GM12878 (cell line): ENCODE measurements at places on chromosomes 13 and 19. TPM values are rescaled to one million over a fixed set of nuclear protein-coding genes. Genes with fewer than 3 reads are reported as not detected.

Gene OR10H1
- total RNA-seq: not detected in 2 replicates

Gene PRODH2
- total RNA-seq: not detected in 2 replicates

Gene CCDC122
- 2.1 and 2.2 TPM in 2 replicates for total RNA-seq

Gene PNMA8A
- 0.26 and 0.88 TPM in 2 replicates for total RNA-seq

Gene SMIM24
- 0.36 TPM in 1 of 2 replicates, not detected in the other for total RNA-seq

Gene KLK12
- total RNA-seq: not detected in 2 replicates

- no peak overlapping the region for H3K4me3 ChIP-seq
- H3K4me1 ChIP-seq: no peaks in the 10 kb centered on the region
- DNase-seq: no peak
- no peak overlapping the region for H3K27ac ChIP-seq
These were observed 436.7 kb upstream of the ZNF507 start for GRCh38 chr19:31908496-31909225.

- DNase-seq: no peak
- no peak overlapping the region for H3K27ac ChIP-seq
- no peak overlapping the region for H3K4me3 ChIP-seq
- H3K27me3 ChIP-seq: no peaks in the 10 kb centered on the region
These were observed 1525.6 kb upstream of the PRR20A start for GRCh38 chr13:55615081-55615480.

- H3K36me3 ChIP-seq: no peaks in the 10 kb centered on the region
- H3K4me1 ChIP-seq: peaks cover 3% of the 10 kb centered on the region; the same call in 1 of the 2 replicates
- H3K4me3 ChIP-seq: no peak overlapping the region
These were observed 11.2 kb upstream of the LYPD3 start for GRCh38 chr19:43476606-43477005.

DNA sequence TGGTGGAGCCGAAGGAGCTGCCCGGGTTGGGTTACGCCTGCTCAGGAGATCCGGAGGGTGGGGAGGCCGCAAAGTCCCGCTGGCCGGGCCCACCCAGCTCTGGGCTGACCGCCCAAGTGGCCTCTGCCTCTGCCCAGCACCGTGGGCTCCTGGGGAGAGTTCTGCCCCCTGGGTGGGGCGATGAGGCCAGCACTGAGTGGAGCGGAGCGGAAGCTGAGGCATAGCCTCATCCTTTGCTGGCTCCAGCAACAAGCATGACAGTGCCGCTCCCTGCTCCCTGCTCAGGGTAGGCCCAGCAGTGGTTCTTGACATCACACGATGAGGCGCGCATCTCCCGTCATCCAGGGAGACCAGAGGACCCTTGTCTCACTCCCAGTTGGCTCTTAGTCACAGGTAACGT is 22.5 kb downstream of the CCDC8 start:
- no peaks in the 10 kb centered on the region for H3K4me1 ChIP-seq
- H3K4me3 ChIP-seq: no peak overlapping the region
- DNase-seq: no peak
- H3K27me3 ChIP-seq: no peaks in the 10 kb centered on the region
- no peak overlapping the region for H3K27ac ChIP-seq

DNA sequence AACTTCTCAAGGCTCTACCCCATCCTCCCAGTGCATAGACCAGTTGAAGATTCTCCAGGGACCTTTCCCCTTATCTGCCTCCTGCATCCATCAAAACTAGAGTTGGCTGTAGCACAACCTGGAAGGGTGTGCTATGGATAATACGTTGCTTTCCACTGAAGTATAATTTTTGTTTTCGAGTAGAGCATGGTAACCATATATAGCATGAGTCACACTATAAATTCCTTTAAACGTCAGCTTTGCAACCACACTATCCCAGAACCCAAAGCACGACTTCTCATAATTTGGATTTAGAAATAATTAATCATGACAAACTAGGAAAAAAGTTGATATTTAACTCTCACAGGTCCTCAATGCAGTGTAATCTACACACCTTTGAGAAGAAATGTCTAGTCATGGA is 138.3 kb upstream of the NBEA start:
- H3K36me3 ChIP-seq: no peaks in the 10 kb centered on the region
- H3K27me3 ChIP-seq: no peaks in the 10 kb centered on the region
- no peak overlapping the region for H3K27ac ChIP-seq

- H3K27me3 ChIP-seq: no peaks in the 10 kb centered on the region
- DNase-seq: no peak
- H3K36me3 ChIP-seq: no peaks in the 10 kb centered on the region
- no peaks in the 10 kb centered on the region for H3K4me1 ChIP-seq
- no peak overlapping the region for H3K4me3 ChIP-seq
These were observed 179.8 kb downstream of the COG6 start for GRCh38 chr13:39835253-39835652.

DNA sequence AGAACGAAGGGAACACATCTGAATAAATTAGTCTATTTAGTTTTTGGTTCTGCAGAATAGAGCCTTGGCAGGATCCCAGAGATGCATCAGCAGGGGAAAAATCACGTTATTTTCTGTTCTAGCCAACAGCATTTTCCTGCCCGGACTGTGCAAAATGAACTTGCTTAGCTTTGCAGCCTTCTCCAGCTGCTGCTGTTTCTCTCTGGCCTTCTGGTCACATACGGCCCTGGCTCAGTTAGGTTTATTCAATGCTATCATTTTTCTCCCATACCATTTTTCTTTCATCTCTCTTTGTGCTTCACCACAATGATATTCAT is 110.4 kb upstream of the KL start:
- H3K4me3 ChIP-seq: 0 out of 2 replicates have a peak overlapping the region, but pooled peaks have one; percentile 1
- no peaks in the 10 kb centered on the region for H3K27me3 ChIP-seq
- H3K36me3 ChIP-seq: no peaks in the 10 kb centered on the region
- peak overlapping the region; percentile 47; the same call in 1 of the 2 replicates for H3K27ac ChIP-seq
- H3K4me1 ChIP-seq: peaks cover 9% of the 10 kb centered on the region
- DNase-seq: no peak

GRCh38 chr13:35514061-35514477 is 37.6 kb upstream of the MAB21L1 start:
- no peak for DNase-seq
- H3K4me3 ChIP-seq: no peak overlapping the region
- H3K4me1 ChIP-seq: no peaks in the 10 kb centered on the region
- H3K27ac ChIP-seq: no peak overlapping the region

DNA sequence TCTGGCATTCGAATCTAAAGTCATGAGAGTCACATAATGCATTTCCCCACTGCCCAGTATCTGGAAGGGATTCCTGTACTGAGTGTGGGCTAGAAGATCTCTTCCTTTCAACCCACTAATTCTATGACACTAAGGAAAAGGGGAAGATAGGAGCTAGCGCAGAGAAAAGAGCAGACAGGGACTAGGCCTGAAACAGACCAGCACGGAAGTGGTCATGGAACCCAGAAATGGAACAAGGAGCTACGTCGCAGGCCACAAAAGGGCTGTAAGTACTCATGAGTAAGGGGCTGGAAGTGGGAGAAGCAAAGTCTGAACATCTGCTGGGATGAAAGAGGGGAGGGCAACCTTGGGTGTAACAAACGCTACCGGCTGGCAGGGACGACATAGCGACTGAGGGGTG is 8.6 kb downstream of the ABCC4 start:
- DNase-seq: no peak
- H3K27ac ChIP-seq: no peak overlapping the region
- no peak overlapping the region for H3K4me3 ChIP-seq
- H3K4me1 ChIP-seq: peaks cover 11% of the 10 kb centered on the region
- H3K36me3 ChIP-seq: peaks cover 11% of the 10 kb centered on the region

DNA sequence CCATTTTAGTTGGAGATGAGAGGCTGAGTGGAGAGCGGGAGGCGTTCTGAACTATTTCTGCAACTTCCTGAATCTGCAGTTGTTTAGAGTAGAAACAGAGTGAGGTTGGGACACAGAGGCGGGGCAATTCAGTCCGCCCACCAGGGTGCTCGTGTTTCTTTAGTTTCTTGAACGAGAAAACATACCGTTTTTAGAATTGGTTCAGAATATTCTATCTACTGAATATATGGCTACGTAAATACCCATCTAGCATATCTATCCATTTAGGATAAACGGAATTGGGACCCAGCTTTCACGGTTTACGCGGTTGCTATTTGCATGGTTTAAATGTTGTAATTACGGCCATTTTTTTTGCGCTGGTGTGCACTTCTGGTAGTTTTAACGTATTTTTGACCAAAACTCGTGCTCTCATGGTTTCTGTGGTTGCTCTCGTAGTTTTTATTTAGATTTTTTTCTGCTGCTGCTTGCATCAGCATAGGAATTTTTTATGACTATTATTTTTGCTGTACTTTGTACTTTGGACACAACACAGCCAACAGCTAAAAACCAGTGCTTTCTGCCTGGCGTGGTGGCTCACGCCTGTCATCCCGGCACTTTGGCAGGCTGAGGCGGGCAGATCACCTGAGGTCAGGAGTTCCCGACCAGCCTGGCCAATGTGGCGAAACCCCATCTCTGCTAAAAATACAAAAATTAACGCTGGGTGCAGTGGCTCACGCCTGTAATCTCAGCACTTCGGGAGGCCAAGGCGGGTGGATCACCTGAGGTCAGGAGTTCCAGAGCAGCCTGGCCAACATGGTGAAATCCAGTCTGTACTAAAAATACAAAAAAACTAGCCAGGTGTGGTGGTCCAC is 32.7 kb downstream of the TIMM13 start:
- H3K4me3 ChIP-seq: peak overlapping the region; percentile 49; the same call in 1 of the 2 replicates
- H3K36me3 ChIP-seq: no peaks in the 10 kb centered on the region
- peak overlapping the region; percentile 62 for H3K27ac ChIP-seq
- H3K4me1 ChIP-seq: peaks cover 9% of the 10 kb centered on the region
- DNase-seq: peak; percentile 38
- no peaks in the 10 kb centered on the region for H3K27me3 ChIP-seq

- no peak for DNase-seq
- no peaks in the 10 kb centered on the region for H3K36me3 ChIP-seq
- H3K27me3 ChIP-seq: no peaks in the 10 kb centered on the region
- no peak overlapping the region for H3K27ac ChIP-seq
- H3K4me3 ChIP-seq: no peak overlapping the region
These were observed 49.0 kb downstream of the TNFRSF19 start for GRCh38 chr13:23619068-23619855.

GRCh38 chr13:67343777-67344176 is 113.6 kb upstream of the PCDH9 start:
- H3K27ac ChIP-seq: no peak overlapping the region
- H3K4me3 ChIP-seq: no peak overlapping the region
- DNase-seq: no peak
- no peaks in the 10 kb centered on the region for H3K4me1 ChIP-seq
- H3K27me3 ChIP-seq: no peaks in the 10 kb centered on the region
- H3K36me3 ChIP-seq: no peaks in the 10 kb centered on the region

GRCh38 chr19:13017306-13018034 is 22.2 kb downstream of the NFIX start:
- DNase-seq: no peak
- no peak overlapping the region for H3K27ac ChIP-seq
- peaks cover 9% of the 10 kb centered on the region for H3K27me3 ChIP-seq
- H3K4me3 ChIP-seq: no peak overlapping the region
- H3K4me1 ChIP-seq: peaks cover 12% of the 10 kb centered on the region; the same call in 1 of the 2 replicates

DNA sequence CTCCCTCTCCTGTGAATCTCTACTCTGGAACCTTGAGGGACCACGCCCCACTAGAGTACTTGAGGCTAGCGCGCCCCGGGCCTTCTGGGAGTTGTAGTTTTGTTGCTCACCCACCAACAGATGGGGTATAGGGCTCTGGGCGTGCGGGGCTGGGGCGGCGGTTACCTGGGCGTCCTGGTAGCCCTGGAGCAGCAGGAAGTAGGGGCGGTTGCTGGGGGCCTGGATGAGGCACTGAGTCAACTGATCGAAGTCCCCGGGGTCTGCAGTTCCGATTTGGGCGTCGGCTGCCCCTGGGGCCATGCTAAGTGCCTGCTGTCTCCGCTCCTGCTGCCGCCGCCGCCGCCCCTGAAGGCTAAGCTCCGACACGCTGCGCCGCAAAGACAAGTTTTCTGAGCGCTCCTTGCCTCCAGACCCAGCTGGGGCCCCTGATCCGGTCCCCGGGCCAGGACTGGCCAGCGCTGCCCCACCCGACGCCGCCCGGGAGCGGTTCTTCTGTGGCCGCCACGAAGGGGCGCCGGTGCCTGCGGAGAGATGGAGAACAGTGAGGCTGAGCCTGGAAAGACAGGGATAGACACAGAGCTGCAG is 5.3 kb downstream of the RASIP1 start:
- H3K4me1 ChIP-seq: peaks cover 5% of the 10 kb centered on the region
- H3K27me3 ChIP-seq: peaks cover 5% of the 10 kb centered on the region
- H3K36me3 ChIP-seq: no peaks in the 10 kb centered on the region
- no peak overlapping the region for H3K4me3 ChIP-seq
- DNase-seq: no peak
- H3K27ac ChIP-seq: no peak overlapping the region

DNA sequence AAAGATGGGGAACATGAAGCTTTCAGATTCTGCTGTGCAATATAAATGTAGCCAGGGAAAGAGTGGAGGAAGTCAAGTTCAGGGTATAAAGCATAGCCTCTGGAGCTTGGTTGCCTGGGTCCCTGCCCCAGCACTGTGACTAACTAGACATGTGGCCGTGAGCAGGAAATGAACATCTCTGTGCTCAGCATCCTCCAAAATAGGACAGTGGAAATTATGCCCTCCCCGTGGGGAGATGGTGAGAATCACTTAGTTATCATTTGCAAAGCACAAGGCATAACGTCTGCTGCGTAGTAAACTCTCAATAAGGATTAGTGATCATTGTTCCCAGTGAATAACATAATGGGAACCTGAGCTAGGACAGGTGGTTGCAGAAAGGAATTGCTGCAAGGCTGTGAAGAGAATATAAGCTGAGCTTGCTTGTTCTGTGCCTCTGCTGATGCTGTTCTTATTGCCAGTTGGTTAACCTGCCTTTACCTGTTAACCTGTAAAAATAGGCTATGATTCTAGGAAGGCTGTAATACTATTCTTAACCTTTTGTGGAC is 441.0 kb downstream of the COG6 start:
- peaks cover 2% of the 10 kb centered on the region for H3K4me1 ChIP-seq
- H3K36me3 ChIP-seq: no peaks in the 10 kb centered on the region
- H3K4me3 ChIP-seq: no peak overlapping the region
- DNase-seq: no peak
- peaks cover 7% of the 10 kb centered on the region for H3K27me3 ChIP-seq

GRCh38 chr13:32262165-32262564 is 53.0 kb downstream of the ZAR1L start:
- no peaks in the 10 kb centered on the region for H3K27me3 ChIP-seq
- H3K4me3 ChIP-seq: no peak overlapping the region
- no peak overlapping the region for H3K27ac ChIP-seq
- H3K36me3 ChIP-seq: no peaks in the 10 kb centered on the region
- no peaks in the 10 kb centered on the region for H3K4me1 ChIP-seq

- no peaks in the 10 kb centered on the region for H3K4me1 ChIP-seq
- H3K27me3 ChIP-seq: no peaks in the 10 kb centered on the region
- no peak overlapping the region for H3K27ac ChIP-seq
- no peaks in the 10 kb centered on the region for H3K36me3 ChIP-seq
These were observed 52.0 kb downstream of the TDRD3 start for GRCh38 chr13:60448907-60449510.
